Left forelimb (tissue), 1 donor: ENCODE measurements at places on chromosomes 2 and 18.

GRCh38 chr2:29579495-29580169 lies 341.8 kb downstream of the ALK start:
- no peak for DNase-seq

- DNase-seq = no peak
Observed at GRCh38 chr2:160371251-160372009, 122.2 kb downstream of the RBMS1 start.

GRCh38 chr2:189300916-189301315 lies 121.4 kb upstream of the COL5A2 start:
- DNase-seq = no peak

- peak; percentile 57 for DNase-seq
Observed at GRCh38 chr2:236935083-236935482, 150.6 kb upstream of the COPS8 start.

- no peak for DNase-seq
Observed at GRCh38 chr2:45734336-45734735, 82.9 kb downstream of the PRKCE start.

DNA sequence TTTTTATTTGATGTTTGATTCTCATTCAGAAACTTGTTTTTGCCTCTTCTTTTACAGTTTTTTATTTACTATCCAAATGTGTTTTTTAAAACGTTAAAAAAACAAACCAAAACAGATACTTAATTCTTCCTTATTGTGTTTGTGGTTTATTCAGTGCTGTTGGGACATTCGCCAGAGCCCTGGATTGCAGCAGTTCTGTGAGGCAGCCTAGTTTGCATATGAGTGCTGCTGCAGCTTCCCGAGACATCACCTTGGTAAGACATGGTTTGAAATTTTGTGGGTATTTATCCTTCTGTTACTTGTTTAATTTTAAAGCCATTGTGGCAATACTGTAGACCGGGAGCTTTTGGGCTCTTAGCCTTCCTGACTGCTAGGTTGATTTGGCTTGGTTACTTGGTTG lies 91.2 kb downstream of the MTA3 start:
- DNase-seq = no peak

DNA sequence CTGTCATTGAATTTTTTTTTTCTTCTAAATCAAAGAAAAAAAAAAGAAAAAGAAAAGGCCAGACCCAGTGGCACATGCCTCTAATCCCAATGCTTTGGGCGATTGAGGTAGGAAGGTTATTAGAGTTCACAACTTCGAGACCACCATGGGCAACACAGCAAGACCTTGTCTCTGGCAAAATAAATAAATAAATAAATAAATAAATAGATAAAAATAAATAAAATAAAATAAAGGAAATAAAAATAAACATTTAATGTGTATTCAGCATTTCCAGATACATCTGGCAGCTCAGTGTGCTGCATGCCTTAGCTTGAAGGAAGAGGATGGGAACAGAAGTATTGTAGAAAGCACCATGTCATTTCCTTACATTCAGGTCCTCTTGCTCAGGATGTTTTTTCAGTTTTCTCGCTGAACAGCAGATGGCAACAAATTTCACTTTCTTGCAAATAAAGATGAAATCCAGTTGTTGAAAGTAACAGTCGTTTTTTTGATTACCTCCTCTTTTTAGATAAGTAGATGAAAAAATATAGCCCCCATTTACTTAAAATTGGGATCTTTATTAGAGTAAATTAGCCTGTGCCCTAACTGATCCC lies 25.7 kb upstream of the FAM178B start:
- no peak for DNase-seq

DNA sequence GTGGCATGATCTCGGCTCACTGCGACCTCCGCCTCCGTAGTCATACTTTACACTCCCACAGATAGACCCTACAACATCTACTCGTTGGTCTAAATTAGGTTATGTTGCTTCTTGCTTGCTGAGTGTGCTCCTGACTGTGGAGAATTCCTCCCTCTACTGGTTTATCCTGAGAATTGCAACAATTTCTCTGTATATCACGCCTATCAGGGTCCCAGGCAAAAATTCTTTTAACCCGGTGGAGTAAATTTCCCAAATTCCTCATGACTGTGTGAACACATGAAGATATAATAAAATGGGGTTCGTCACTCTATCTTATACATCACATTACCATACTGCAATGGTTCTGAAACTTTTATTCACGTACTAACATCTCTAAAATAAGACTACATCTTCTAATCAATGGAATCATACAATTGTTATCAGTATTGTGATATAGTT lies 156.7 kb downstream of the EVA1A start:
- no peak for DNase-seq

GRCh38 chr2:79513711-79514110 lies 860 bp downstream of the CTNNA2 start:
- no peak for DNase-seq

GRCh38 chr2:183898641-183899040 lies 699.7 kb upstream of the ZNF804A start:
- DNase-seq = no peak

GRCh38 chr2:18455236-18455862 lies 105.1 kb downstream of the RDH14 start:
- no peak for DNase-seq

DNA sequence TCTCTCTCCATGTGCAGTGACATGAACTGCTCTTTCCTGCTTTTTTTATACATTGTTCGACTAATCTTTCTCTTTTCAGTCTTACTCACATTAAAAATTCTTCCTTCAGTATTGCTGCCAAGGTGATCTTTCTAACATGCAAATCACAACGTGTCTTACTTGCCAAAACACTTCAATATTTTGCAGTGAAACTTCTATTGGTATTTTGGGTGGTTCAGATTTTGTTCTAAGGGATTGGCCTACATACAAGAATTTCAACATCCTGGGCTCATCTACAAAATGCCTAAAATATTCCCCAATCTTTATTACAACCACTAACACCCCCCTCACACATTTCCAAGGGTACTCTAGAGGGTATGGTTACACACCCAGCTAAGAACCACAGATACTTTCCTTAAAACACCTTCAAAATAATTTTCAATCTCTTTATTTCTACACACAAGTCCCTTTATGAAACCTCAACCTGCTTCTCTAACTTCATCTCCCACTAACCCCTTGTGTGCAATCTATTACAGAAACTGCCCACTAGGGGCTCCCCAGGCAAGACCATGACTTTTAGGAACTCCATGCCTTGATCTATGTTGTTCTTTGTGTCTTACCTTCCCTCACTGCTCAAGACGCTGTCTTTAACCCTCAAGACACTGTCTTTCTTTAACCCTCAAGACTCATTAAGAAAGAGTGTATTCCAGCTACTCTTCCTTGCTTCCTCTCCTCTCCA lies 50.9 kb downstream of the COL3A1 start:
- no peak for DNase-seq

- DNase-seq = no peak
Observed at GRCh38 chr2:231170055-231170454, 28.4 kb upstream of the ARMC9 start.

DNA sequence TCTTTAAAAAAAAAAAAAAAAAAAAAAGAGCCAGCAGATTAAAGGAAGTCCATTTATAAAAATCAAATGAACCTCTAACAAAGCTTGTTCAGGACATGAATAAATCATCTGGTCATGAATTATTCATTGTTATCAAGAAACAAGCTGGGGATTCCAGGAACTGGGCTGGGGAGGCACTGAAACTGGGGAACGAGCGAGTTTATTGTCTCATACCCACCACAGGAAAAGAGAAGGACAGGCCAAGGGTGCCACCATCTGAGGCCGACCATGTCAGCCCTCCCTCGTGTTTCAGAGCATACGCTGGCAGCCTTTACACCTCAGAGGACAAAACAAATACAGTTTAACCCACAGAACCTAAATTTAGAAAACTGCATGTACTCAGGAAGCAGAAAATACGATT lies 164.2 kb downstream of the VWC2L start:
- no peak for DNase-seq

DNA sequence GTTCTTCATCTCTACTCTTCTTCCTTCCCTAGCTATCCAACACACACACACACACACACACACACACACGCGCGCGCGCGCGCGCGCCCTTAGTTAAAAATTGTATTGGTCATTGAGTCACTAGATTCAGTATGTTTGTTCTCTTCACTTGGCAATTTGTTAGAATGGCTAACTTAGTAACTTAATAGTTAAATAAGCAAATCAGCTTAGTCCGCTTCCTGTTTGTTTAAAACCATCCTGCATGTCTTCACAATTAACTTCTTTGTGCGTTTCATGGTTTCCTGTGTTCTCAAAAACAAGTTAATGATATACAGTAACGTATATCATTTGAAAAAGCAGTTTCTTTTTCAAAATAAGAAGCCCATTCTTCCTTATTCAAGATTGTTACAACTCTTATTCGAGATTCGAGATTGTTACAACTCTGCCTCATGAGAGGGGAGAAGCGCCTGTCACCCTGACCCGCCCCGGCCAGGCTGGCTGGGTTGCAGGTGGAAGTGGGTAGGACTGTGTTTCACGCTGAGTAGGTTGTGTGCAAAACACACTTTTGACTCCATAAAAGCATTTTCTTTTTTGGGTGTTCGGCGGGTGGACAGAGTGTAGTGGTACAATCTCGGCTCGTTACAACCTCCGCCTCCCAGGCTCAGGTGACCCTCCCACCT lies 9.5 kb upstream of the CNNM3 start:
- no peak for DNase-seq

GRCh38 chr2:45412754-45413379 lies 198.2 kb downstream of the SRBD1 start:
- DNase-seq = no peak

GRCh38 chr18:75297731-75298130 lies 87.1 kb downstream of the TSHZ1 start:
- no peak for DNase-seq

DNA sequence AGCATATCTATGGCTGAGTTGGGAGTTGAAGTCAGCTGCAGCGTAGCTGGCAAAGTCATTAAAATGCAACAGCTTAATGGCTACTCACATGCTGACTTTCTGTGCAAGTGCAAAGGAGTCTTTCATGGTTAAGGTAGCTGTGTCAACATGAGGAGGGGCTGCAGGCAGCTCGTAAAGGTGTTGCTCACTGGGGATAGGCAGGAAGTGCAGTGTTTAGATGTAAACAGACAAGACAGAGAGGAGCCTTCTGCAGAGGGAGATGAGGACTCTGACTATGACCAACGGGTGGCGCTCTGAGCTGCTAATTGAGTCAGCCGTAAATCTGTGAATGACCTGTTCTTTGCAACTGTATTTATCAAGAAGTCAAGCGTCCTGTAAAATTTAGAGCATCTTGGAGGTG lies 22.3 kb upstream of the CAVIN2 start:
- DNase-seq = no peak

- DNase-seq = peak; percentile 30
Observed at GRCh38 chr2:120221616-120222015, 1.6 kb downstream of the TMEM185B start.

GRCh38 chr2:54336977-54337255 lies 80.9 kb upstream of the TSPYL6 start:
- DNase-seq = no peak

GRCh38 chr2:29517413-29517812 lies 402.2 kb downstream of the CLIP4 start:
- DNase-seq = no peak

DNA sequence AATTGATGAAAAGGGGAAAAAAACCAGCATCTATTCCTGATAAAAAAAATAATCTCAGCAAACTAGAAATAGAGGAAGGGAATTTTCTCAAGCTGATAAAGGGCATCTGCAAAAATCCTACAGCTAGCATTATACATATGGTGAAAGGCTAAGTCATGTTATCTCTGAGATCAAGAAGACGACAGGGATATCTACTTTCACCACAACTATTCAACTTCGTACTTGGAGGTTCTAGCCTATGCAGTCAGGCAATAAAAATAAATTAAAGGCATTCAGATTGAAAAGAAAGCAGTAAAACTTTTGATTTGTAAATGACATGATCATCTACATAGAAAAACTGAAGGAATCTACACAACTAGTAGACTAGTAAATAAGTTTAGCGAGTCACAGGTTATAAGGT lies 58.2 kb downstream of the CAB39 start:
- DNase-seq = no peak

DNA sequence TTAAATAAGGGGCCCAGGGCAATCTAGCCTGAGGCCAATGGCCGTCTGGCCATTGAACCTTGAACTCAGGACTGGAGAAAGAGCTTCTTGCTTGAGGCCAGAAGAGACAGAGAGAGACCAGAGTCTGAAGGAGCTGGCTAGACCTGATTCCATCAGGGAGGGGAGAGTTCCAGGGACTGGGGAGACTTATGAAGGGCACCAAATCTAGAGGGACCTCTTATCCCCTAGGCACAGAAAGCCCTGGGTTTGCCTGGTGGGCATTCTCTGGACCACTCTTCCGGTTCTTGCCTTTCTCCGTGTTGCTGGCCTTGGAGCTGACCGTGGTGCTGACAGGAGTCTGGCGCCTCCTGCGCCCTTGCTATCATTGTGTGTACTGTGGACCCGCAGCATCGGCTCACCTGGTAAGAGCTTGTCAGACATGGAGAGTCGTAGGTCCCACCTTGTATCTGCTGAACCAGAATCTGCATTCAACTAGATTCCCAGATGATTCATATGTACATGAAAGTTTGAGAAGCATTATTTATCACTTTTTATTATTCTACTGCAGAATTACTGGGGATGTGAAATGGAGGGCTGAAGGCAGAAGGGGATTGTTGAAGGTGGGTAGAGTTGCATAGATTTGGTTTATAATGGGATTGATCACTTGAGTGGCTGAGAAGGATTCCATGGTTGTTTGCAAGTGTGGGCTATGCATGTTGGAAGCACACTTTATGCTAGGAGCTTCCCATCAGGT lies 4.3 kb upstream of the TRPM8 start:
- no peak for DNase-seq

DNA sequence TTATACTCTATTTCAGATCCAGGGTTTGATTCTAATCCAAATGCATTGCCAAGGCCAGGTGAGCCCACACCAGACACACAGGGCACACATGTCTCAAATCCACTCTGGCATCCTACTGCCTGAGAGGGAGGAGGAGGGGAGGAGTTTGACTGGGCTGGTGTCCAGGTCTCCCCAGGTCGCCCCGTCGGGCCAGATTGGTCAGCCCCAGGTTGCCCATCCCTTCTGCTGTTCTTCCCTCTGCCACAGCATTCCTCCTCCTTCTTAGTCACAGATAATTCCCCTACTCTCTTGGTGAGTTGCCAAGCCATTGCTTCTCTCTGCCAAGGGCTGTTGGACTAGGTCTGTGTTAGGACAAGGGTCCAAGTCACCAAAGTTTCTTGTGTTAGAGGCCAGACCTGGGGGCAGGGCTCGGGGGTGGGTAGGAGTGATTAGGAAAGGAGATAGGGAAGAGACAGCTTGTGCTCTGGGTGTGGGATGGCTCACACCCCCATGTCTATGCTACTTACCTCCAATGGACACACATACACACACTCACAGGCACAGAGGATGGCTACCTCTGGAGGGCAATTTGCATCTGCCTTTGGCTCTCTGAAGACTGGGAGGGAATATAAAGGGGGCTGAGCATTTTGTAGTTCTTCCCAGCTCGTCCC lies 2.5 kb upstream of the EGR4 start:
- no peak for DNase-seq

DNA sequence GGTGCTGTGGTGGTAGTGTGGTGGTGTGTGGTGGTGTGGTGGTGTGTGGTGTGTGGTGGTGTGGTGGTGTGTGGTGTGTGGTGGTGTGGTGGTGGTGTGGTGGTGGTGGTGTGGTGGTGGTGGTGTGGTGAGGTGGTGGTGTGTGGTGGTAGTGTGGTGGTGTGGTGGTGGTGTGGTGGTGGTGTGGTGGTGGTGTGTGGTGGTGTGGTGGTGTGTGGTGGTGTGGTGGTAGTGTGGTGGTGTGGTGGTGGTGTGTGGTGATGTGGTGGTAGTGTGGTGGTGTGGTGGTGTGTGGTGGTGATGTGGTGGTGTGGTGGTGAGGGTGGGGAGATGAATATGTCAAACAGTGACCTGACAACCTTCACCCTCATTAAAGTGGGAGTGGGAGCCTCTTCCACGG lies 55.6 kb upstream of the DLGAP1 start:
- peak; percentile 91 for DNase-seq
